Hematopoietic multipotent progenitor cell treated with erythropoietin and hydrocortisone succinate and interleukin-3 and kit ligand, for 6 days (in vitro differentiated cells): ENCODE measurements at places on chromosomes 6 and 20.

DNA sequence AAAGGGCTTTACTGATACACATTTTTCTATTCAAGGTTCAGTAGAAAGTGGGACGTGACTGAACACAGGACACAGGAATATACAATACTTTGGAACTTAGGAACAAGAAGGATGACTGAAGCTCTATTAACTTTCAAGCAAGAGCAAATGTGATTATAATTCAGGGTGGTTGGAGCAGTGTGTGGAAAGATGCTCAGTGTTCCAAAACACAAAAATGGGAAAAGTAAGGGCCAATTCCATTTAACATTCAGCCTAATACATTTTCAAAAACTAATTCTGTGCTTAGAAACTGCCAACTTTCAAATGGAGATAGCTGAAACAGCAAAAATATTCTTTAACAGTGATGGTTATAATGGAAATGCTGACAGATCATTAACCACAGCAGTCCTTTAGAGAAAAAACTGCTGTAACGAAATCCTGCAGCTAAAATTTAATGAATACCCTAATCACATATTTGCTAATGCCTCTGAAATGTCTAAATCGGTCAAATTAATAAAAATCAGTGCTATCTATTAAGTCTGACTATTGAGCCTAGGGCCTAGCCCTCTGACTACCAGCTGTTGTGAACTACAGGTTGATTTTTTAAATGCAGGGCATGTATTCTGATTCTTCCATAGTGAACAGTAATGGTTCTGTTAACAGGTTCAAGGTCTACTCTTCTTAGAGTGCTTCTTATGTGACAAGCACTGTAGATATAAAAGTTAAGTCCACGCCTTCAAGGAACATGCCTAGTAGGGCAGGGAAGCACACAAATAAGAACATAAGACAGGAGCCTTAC lies 45.9 kb downstream of the RARS2 start:
- no peak for DNase-seq

- no peak for DNase-seq
Observed at GRCh38 chr6:38554700-38555413, 84.9 kb downstream of the BTBD9 start.

DNA sequence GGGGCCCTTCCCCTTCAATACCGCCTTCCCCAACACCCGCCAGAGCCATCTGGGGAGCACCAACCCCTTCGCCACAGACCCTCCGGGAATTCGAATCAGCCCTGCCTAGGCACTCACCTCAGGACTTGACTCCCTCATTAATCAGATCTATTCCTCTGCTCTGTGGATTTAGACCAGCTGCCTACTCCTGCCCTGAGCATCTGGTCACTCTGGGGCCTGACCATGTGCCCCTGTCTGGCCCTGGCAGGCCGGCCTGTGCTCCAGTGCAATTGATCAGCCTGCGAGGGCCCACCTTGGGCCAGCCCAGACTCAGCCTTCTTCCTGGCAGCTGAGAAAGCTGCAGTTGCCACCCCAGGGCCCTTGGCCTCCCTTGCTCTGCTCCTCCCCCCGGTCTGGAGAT lies 46.0 kb downstream of the GRM4 start:
- DNase-seq: no peak

- DNase-seq: no peak
Observed at GRCh38 chr6:113464960-113465359, 392.2 kb upstream of the MARCKS start.

DNA sequence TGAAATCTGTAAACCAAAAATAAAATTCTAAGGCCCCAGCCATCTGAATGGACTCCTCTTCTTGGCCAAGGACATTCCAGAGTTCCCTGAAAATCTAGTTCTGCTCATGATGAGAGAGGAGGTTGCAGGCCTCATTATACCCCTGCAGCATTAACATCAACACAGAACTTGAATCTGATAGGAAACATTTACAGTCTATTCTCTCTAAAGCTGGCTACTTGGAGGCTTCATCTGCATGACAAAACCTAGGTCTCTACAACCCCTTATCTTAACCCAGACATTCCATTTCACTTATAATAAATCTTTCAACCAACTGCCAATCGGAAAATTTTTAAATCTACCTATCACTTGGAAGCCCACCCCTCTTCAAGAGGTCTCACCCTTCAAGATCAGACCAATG lies 15.7 kb downstream of the RTN4IP1 start:
- DNase-seq: no peak

- DNase-seq: no peak
Observed at GRCh38 chr6:5066456-5067093, 18.6 kb upstream of the PPP1R3G start.

DNA sequence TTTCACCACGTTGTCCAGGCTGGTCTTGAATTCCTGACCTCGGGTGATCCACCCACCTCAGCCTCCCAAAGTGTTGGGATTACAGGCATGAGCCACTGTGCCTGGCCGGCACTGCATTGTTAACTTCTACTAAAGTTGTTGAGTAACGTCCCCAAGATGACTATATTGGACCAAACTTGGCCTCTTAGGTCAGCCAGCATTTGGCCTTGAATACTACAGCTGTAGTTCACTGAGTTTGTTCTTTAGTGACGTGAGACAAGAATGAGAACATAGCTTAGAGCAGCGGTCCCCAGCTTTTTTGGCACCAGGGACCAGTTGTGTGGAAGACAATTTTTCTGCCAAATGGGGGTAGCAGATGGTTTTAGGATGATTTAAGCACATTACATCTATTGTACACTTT lies 237.1 kb downstream of the TBC1D7 start:
- no peak for DNase-seq

DNA sequence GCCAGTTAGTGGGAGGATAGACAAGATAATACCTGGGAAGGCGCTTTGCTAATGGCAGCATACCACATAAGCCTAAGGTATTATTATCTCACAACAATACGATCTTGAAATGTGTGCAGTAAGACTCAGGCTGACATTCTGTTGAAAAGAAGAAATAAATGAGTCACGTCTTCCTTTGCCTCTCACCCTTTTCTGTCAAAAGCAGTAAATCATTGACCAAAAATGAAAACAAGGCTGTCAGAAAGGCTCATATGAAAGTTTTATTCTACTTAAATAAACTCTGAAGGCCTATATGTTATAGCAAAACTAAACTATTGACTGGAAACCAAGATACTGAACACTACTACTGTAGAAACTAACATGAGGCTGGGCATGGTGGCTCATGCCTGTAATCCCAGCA lies 43.1 kb upstream of the IL20RA start:
- no peak for DNase-seq

- no peak for DNase-seq
Observed at GRCh38 chr6:41430875-41431274, 95.5 kb downstream of the NCR2 start.

- DNase-seq: peak; percentile 80
Observed at GRCh38 chr6:148203970-148204369, 138.7 kb upstream of the SASH1 start.

DNA sequence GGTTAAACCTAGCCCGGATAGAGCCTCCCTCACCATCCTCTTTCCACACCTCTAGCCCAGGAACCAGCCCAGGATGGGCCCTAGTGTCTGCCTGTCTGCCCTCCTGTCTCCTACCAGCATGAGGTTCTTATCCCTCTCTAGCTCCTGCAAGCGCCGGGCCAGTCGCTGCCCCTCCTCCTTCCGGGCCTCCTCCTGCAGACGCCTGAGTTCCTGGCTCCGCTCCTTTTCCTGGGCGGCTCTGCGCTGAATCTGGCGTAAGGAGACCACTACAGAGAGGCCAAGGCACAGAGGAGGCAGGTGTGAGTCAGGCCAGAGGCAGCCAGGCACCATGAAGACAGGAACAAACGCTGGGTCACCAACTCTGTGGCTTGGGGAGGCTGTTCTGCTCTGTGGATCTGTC lies 4.3 kb upstream of the PSORS1C2 start:
- DNase-seq: no peak

DNA sequence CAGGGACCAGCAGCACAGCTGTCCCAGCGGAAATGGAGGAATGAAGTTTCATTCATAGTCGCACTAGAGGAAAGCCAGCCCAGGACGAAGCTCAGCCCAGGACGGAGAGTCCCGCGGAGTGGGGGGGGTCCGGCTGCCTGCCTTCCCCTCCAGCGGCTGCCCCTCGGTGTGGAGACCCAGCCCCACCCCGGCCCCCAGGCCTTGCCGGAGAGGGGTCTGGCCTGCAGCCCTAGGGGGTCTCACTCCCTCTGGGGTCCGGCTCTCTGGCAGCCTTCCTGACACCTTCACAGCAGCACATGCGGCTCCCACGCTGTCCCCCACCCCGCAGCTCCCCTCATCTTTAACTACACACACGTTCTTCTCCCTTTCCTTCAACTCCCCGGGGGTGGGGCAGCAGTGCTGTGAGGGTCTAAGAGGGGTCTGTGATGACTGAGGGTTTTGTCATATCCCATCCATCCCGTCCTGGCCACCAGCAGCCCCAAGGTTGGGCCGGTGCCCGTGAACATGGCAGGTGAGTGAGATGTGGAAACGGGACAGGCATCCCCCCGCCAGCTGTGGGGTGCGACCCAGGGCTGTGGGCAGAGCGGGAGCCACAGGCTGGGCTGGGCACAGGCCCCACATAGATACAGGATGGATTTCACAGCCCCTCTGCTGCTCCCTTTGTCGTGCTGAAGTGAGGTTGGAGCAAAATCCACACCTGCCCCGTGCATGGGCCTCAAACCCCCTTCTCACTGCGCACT lies 41.8 kb downstream of the DLL1 start:
- no peak for DNase-seq

- DNase-seq: no peak
Observed at GRCh38 chr20:47784599-47785310, 526 bp downstream of the SULF2 start.

DNA sequence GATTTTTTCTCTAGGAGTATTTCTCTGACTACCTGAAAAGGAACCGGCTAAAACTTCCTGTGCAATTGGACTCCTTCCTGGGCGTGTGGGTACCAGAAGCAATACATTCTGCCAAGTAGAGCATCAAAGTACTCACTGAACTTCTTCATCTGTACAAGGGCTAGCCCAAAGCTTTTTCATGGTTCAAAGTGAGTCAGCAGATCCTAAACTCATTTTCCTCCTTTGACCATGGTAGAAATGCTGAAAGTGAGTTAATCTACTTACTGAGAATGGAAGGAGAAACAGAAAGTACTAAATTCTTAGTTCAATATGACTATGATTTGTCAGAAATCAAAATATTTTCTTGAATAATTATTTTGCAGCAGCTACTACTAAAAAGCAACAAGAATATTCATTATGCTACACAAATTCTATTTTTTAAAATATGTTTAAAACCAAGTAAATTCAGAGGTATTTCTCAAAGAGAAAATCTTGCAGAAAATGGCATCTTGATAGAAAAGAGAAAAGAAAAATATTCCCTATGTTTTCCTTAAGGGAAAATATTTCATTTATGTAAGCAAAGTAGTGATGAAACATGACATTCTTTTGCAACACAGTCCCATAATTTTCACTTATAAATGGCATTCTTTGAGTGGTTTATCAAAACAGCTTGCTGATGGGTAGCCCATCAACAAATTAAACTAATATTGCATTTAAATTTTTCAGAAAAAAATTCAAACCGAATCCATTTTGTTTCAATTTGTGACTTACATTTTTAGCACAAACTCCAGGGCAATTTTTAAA lies 3.7 kb upstream of the BEND6 start:
- peak; percentile 20 for DNase-seq

GRCh38 chr20:5489601-5490000 lies 172.8 kb upstream of the PROKR2 start:
- peak; percentile 76 for DNase-seq

DNA sequence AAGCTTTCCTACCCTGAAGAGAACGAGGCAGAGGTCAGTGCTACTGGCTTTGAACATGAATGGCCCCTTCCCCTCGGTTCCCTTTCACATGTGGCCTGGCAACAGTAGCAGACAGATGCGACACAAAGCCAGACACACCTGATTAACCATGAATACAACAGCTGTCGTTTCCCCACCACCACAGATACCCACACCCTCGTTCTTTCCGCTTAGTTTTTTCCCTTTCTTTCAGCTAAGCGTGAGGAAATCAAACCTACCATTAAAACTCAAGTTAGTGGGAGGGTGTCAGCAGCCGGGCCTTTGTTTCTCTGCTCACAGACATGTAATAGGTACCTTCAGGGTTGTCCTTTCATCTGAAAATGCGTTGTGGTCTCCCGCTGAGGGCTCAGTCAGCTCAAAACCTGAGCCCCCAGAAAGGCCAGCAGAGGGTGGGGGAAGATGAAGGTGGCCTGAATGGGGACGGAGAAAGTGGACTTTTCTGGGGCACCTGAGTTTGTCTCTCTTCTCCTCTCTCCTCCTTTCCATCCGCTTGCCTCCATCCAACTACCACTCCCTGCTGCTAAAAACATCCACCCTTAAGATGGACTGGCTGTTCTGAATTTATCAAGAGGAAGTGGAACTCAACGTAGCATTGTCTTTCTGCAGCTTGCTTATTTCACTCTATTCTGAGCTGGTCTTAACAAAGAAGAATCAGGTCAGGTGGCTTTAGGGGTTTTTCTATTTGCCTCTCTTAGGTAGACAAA lies 516.6 kb upstream of the JARID2 start:
- DNase-seq: no peak

DNA sequence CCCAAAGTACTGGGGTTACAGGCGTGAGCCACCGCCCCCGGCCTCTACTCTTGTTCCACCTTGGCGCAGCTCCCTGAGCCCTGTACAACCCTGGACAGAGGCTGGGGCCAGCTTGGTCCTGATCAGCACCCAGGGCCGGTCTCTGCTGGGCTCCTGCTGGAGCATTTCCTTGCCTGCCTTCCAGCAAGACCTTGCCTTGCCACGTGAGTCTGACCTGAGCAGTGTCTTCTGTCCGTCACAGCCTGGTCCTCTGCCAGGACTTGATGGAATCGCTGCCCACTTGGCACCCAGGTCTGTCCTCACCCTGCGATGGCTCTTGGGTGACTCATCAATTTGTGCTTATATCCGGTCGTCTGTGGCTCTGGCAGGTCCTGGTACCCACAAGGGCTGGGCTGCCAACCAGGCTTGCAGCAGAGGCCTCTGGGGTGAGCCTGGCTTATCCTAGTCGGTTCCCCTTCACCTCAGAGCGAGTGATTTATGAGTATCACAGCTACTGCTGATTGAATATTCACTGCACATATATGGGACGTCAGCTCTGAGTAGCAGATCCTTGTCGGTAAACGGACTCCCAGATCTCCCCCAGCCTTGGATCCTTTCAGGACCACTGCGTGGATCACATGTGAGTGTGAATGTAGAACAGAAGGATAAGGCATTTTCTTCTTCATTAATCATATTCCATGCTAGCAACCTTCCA lies 10.1 kb upstream of the SULF2 start:
- peak; percentile 31 for DNase-seq
